ENCODE measurements at places on chromosomes 1 and 21.

DNA sequence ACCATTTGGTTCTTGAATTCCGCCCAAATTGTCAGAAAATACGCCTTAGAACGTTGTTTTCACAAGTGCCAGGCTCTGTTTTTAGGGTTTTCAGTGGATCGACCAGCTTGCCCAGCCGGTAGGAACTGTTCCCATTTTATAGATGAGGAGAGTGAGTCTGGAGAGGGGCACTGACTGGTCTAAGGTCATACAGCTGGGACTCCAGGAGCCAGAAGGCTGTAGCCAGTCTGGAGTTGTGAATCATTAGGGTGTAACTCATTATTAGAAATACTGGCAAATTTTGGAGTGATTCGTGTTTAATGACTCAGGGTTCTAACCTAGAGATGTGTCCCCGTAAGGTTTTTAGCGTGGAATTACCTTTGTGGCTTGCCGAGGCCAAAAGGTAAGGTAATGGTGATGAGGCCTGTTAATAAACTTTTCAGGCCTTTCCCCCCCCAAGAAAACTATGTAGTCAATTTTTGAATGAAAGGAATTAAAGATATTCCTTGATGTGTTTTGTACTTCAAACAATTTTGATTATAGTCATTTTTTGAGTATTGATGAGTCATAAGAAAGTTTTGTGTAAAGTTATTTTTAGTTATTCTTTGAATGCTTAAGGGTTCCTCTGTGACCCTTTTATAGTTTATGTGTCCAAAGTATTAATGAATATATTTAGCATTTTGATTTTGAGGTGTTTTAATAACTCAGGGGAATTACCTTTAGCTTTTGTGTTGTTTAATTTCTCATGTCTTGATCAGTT, 2.1 kb downstream of the DYRK1A start:
- H3K4me1 ChIP-seq: peaks cover 29% of the 10 kb centered on the region
- H3K36me3 ChIP-seq: no peaks in the 10 kb centered on the region
- peak overlapping the region; percentile 98 for H3K27ac ChIP-seq
- H3K4me3 ChIP-seq: peak overlapping the region; percentile 93
- H3K27me3 ChIP-seq: no peaks in the 10 kb centered on the region

GRCh38 chr1:118110580-118110979, 74.4 kb downstream of the SPAG17 start:
- peak; percentile 14 for DNase-seq
- H3K4me1 ChIP-seq: no peaks in the 10 kb centered on the region
- H3K4me3 ChIP-seq: no peak overlapping the region
- H3K27me3 ChIP-seq: peaks cover 2% of the 10 kb centered on the region
- no peak overlapping the region for H3K27ac ChIP-seq

- DNase-seq: no peak
- H3K27ac ChIP-seq: no peak overlapping the region
- H3K4me3 ChIP-seq: no peak overlapping the region
- no peaks in the 10 kb centered on the region for H3K27me3 ChIP-seq
- H3K36me3 ChIP-seq: no peaks in the 10 kb centered on the region
Observed at GRCh38 chr1:41892301-41892781, 26.4 kb downstream of the HIVEP3 start.

- no peak overlapping the region for H3K4me3 ChIP-seq
- H3K4me1 ChIP-seq: no peaks in the 10 kb centered on the region
- H3K27me3 ChIP-seq: no peaks in the 10 kb centered on the region
Observed at GRCh38 chr21:33712022-33712803, 69.9 kb downstream of the ITSN1 start.

GRCh38 chr1:192311281-192311680, 5.5 kb upstream of the RGS21 start:
- H3K36me3 ChIP-seq: no peaks in the 10 kb centered on the region
- no peaks in the 10 kb centered on the region for H3K27me3 ChIP-seq
- no peak overlapping the region for H3K4me3 ChIP-seq
- DNase-seq: peak; percentile 27

- no peak overlapping the region for H3K27ac ChIP-seq
- no peaks in the 10 kb centered on the region for H3K4me1 ChIP-seq
- H3K27me3 ChIP-seq: peaks cover 9% of the 10 kb centered on the region
- no peak for DNase-seq
- no peak overlapping the region for H3K4me3 ChIP-seq
Observed at GRCh38 chr1:114692947-114693346, 2.4 kb downstream of the AMPD1 start.

DNA sequence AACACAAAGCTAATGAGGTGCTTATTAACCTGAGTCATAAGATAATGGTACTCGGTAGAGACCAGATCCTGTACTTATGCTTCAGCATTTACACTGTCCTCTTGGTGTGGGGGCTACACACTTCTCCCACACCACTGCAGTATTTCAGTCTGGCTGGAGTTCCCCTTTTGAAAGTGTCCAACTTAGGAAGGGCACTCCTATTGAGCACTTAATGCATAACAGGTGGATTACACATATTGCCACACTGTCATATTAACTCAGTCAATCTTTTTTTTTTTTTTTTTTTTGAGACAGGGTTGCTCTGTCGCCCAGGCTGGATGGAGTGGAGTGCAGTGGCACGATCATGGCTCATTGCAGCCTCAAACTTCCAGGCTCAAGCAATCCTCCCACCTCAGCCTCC, 1.5 kb downstream of the GPATCH4 start:
- H3K36me3 ChIP-seq: peaks cover 32% of the 10 kb centered on the region
- peaks cover 8% of the 10 kb centered on the region for H3K4me1 ChIP-seq
- H3K4me3 ChIP-seq: no peak overlapping the region
- no peak overlapping the region for H3K27ac ChIP-seq
- H3K27me3 ChIP-seq: no peaks in the 10 kb centered on the region

GRCh38 chr1:245188403-245188802, 33.6 kb downstream of the KIF26B start:
- H3K4me1 ChIP-seq: no peaks in the 10 kb centered on the region
- H3K27me3 ChIP-seq: no peaks in the 10 kb centered on the region
- no peaks in the 10 kb centered on the region for H3K36me3 ChIP-seq
- DNase-seq: no peak
- no peak overlapping the region for H3K27ac ChIP-seq
- H3K4me3 ChIP-seq: no peak overlapping the region

DNA sequence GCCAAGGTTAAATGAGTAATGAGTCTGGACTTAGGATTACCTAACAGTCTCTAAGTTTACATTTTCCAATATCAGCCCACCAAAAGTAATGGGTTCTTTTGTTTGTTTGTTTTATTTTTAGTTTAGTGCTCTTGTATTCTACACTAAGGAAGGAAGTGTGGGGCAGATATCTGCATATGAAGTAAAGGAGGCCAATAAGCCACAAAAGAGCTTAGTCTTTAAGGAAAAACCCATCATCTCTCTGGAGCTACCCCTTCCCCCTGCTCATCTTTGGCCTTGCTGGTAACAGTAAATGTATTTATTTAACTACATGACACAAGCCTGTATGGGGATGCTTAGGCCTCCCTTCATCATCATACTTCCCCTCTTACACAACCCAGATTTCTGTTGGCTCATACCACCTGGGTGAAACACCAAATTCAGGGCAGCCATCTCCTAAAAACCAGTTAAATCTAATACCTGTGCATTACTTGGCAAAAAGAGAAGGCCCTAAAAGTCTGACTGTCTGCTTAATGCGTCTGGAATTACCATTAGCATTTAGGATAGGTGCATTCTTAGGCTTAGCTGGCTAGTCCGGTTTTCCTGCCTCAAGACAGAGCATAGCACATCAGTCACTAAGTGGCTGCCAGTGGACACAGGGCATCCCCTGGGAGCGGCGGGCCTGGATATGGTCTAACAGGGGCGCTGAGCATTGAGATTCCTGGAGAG, 96.8 kb upstream of the ADGRL2 start:
- H3K4me3 ChIP-seq: no peak overlapping the region
- H3K27me3 ChIP-seq: no peaks in the 10 kb centered on the region
- peaks cover 45% of the 10 kb centered on the region for H3K4me1 ChIP-seq

- no peak overlapping the region for H3K4me3 ChIP-seq
- no peak for DNase-seq
- no peaks in the 10 kb centered on the region for H3K27me3 ChIP-seq
- H3K4me1 ChIP-seq: peaks cover 7% of the 10 kb centered on the region
- H3K27ac ChIP-seq: no peak overlapping the region
Observed at GRCh38 chr1:206580438-206581113, 31.7 kb downstream of the EIF2D start.

GRCh38 chr21:44539046-44539445, 949 bp downstream of the KRTAP10-1 start:
- no peaks in the 10 kb centered on the region for H3K4me1 ChIP-seq
- no peak overlapping the region for H3K4me3 ChIP-seq
- H3K27me3 ChIP-seq: no peaks in the 10 kb centered on the region
- H3K27ac ChIP-seq: no peak overlapping the region
- DNase-seq: no peak

DNA sequence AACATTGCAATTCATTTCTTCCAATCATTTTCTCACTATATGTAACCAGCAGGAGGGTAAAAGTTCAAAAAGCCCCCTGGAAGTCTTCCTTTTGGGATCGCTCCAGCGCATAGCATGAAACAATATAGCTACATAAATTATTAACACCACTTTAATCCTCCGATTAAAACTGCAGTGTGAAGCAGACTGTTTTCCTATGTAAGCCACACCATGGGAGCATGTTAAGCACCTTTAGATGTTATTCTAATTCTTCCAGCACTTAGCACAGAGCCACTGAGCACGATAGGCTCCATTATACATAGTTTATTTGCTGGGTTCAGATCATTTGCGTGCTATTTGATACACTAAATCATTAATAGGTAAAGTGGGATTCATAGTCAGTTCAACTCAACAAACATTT, 18.4 kb upstream of the GADD45A start:
- no peak overlapping the region for H3K4me3 ChIP-seq
- H3K4me1 ChIP-seq: no peaks in the 10 kb centered on the region
- H3K27ac ChIP-seq: no peak overlapping the region

- H3K36me3 ChIP-seq: no peaks in the 10 kb centered on the region
- DNase-seq: no peak
- no peak overlapping the region for H3K27ac ChIP-seq
Observed at GRCh38 chr1:117188170-117188815, 22.4 kb downstream of the VTCN1 start.

Data from astrocyte (in vitro differentiated cells and primary cell).